ENCODE measurements at places on chromosomes 4 and X.

DNA sequence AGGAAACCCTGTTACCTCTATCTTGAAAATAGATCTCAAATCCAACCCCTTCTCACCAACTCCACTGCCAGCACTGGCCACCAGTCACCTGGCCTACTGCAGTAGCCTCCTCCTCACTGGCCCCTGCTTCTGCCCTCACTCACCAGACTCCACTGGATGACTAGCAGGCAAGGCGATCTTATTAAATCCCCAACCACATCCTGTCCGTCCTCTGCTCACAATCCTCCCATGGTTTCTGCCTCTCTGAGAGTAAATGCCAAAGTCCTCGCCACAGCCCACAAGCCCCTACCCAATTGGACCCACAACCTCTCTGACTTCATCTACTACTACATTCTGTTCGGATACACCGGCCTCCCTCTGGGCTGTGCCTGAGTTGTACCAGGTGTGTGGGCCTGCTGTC is 5.4 kb upstream of the PIM2 start:
- H3K27me3 ChIP-seq, result no peaks in the 10 kb centered on the region
- H3K4me1 ChIP-seq, result no peaks in the 10 kb centered on the region
- no peak for DNase-seq
- no peak overlapping the region for H3K27ac ChIP-seq
- H3K4me3 ChIP-seq, result no peak overlapping the region
- no peaks in the 10 kb centered on the region for H3K36me3 ChIP-seq

DNA sequence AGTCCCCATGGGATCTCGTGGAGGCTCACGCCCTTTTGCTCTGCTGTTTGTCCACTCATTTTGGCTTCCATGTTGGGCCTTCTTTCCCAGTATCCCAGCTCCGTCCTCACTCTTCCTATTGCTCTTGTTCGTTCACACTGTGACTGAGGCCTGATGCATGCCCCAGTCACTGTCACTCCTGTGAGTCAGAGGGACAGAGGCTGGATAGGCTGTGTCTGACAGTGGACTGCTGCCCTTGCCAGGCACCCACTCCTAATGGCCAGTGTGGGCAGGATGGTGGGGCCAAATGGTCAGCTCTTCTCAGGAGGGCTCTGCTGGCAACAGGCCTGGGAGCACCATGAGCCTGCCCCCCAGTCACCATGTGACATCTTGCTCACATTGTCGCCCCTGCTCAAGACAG is 40.0 kb downstream of the HADH start:
- no peaks in the 10 kb centered on the region for H3K27me3 ChIP-seq
- no peak overlapping the region for H3K4me3 ChIP-seq
- no peaks in the 10 kb centered on the region for H3K4me1 ChIP-seq
- H3K27ac ChIP-seq, result no peak overlapping the region

DNA sequence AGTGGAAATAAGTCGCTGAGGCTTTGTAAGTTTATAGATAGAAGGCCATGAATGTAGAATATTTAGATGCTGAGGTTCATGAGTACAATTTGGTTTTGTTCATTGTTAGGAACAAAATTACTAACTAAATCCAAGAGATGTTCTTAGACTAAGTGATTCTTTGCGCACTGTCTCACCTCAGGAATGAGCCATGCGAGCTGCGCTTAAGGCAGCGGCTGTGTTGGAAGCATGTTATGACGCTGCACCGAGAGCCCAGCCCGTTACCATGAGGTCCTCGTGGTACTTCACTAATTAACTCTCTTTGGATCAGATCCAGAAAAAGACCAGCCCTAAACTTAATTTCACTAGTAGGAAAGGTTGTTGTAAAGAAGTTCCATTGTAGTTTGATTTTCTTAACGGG is 166.2 kb downstream of the RAPGEF2 start:
- H3K27me3 ChIP-seq, result no peaks in the 10 kb centered on the region
- H3K4me3 ChIP-seq, result no peak overlapping the region
- DNase-seq, result no peak
- H3K36me3 ChIP-seq, result no peaks in the 10 kb centered on the region
- H3K27ac ChIP-seq, result no peak overlapping the region

DNA sequence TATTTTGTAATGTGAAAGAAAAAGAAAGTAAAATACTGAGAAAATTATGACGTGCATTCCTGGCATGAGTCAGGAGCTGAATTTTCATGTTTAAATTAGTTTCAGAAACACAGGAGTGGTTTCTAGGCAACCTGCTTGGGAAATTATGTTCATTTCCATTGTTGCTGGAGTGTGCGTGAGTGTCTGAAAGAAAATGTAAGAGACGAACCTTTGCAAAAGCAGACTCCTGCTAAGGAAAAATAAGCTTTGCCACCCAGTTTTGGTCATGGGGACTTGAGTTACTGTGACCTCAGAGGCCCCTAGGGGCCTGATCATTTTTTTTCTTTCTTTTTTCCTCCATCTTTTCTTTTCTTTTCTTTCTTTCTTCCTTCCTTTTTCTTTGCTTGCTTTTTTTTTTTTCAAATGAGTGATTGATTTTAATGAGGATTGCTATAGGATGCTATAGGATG is 18.8 kb upstream of the CHRNA9 start:
- no peaks in the 10 kb centered on the region for H3K36me3 ChIP-seq
- peak overlapping the region; percentile 1 for H3K4me3 ChIP-seq
- DNase-seq, result peak; percentile 39
- H3K4me1 ChIP-seq, result peaks cover 1% of the 10 kb centered on the region

- no peaks in the 10 kb centered on the region for H3K36me3 ChIP-seq
- no peak overlapping the region for H3K4me3 ChIP-seq
- DNase-seq, result no peak
- no peaks in the 10 kb centered on the region for H3K4me1 ChIP-seq
- H3K27ac ChIP-seq, result no peak overlapping the region
These were observed 71.1 kb upstream of the PHOX2B start for GRCh38 chr4:41819621-41820020.

- H3K27ac ChIP-seq, result no peak overlapping the region
- no peak for DNase-seq
- H3K4me1 ChIP-seq, result no peaks in the 10 kb centered on the region
- no peaks in the 10 kb centered on the region for H3K36me3 ChIP-seq
These were observed 25.9 kb downstream of the RNF175 start for GRCh38 chr4:153733751-153734448.

DNA sequence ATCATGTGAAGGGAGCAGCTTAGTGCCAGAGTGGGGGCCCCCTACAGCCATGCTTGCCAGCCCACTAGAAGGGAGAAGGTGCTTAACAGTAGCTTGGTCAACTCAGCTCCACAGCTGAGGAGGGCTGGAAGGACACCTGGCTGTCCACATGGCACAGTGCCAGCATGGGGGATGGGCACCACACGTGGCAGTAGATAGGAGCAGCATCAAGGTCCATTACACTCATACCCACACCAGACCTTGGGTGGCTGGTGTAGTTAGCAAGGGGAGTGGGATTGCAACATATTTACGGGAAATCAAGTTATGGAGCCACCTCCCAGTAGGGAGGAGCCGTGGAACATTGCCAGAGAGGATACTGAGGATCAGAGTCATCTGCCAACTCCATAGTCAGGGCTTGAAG is 37.9 kb upstream of the SLC4A4 start:
- DNase-seq, result no peak
- H3K4me1 ChIP-seq, result no peaks in the 10 kb centered on the region
- no peaks in the 10 kb centered on the region for H3K27me3 ChIP-seq

- no peaks in the 10 kb centered on the region for H3K27me3 ChIP-seq
- H3K36me3 ChIP-seq, result no peaks in the 10 kb centered on the region
- H3K4me3 ChIP-seq, result no peak overlapping the region
- H3K27ac ChIP-seq, result no peak overlapping the region
- no peaks in the 10 kb centered on the region for H3K4me1 ChIP-seq
These were observed 19.2 kb upstream of the SPCS3 start for GRCh38 chr4:176300565-176300964.

DNA sequence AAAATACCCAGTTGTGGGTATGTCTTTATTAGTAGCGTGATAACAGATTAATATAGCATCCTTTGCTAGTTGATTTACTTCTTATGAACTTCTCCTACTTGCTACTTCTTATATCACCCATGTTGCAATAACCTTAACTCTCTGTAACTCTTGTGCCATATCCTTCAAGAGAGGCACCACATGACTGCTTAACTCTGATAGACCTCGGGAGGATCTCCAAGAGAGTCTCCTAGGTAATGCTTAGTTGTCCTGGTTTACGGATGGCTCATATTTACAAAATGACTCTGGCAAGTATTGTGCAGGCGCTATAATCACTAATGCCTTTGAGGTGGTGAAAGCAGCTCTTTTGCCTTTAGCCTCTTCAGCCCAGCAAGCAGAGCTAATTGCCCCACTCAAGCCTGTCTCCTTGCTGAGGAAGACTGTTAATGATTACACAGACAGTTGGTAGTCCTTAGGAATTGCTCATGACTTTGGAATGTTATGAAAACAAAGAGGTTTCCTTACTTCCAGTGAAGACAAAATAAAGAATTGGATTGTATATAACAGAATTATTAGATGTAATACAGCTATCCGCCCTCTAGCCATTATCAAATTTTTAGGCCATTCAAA is 1305.8 kb downstream of the PCDH7 start:
- H3K4me1 ChIP-seq, result no peaks in the 10 kb centered on the region
- no peak overlapping the region for H3K27ac ChIP-seq
- no peak overlapping the region for H3K4me3 ChIP-seq
- H3K27me3 ChIP-seq, result no peaks in the 10 kb centered on the region
- no peak for DNase-seq

GRCh38 chr4:88813013-88813412 is 115.4 kb upstream of the NAP1L5 start:
- no peaks in the 10 kb centered on the region for H3K27me3 ChIP-seq
- no peaks in the 10 kb centered on the region for H3K36me3 ChIP-seq
- H3K4me1 ChIP-seq, result peaks cover 8% of the 10 kb centered on the region

DNA sequence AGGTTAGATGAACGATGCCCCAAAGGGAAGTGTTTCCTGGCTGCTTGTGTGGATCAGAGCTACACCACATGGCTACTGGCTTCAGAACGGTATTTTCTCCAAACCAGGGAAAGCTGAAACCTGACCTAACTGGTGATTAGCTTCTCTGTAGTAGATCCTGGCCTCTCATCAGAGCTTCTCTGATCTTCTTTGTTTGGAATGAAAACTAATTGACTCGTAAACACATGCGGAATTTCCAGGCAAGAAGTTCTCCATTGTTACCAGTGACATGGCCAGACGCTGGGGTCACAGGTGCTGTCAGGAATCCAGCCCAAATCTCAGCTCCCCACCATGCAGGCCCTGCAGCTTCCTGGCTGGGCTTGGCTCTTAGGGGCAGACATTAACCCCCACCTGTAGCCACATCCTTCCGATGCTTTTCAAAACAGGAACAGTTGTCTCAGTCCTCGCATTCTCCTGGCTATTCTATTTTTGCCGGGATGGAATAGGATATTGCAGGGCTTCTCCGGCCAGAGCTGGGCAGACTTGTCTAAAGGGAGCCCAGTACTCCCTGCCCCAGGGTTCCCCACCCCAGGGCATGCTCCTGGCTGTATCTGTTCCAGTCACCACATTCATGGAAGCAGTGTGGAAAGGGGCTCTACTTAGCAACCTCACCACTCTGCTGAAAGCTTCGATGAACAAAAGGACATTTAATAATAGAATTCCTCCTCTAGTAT is 305.4 kb upstream of the F9 start:
- H3K4me1 ChIP-seq, result no peaks in the 10 kb centered on the region
- DNase-seq, result no peak
- no peaks in the 10 kb centered on the region for H3K27me3 ChIP-seq

DNA sequence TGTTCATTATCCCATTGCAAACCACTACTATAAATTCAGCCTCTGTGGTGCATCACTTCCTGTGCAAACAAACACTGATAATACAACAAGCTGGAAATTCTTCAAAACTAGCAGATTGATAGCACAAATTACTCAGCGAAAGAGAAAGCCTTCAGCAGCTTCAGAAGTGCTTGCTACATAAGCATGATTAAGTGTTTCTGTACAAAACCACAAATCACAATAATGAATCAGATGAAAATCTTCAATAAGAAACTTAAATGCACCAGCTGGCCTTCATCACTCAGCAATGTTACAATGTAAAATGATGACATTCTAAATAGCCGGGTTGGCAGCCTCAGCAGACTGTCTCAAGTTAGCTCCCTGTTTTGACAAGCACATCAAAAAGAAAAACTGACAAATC is 262.2 kb downstream of the SPOCK3 start:
- no peak overlapping the region for H3K4me3 ChIP-seq
- no peak overlapping the region for H3K27ac ChIP-seq
- H3K36me3 ChIP-seq, result no peaks in the 10 kb centered on the region
- DNase-seq, result no peak
- H3K4me1 ChIP-seq, result no peaks in the 10 kb centered on the region

DNA sequence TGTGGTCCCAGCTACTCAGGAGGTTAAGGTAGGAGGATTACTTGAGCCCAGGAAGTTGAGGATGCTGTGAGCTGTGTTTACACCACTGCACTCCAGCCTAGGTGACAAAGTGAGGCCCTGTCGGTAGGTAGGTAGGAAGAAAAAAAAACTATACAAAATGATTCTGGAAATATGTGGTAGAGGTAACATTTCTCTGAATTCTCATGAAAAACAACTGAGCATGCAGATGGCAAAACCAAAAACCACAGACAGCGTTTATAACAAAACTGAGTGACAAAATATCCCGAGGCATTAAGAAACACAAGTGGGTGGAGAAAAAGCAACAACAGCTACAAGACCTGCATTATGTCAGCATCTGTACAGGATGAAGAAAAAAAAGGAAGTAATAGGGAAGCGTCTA is 211.7 kb downstream of the DLG3 start:
- no peaks in the 10 kb centered on the region for H3K36me3 ChIP-seq
- no peaks in the 10 kb centered on the region for H3K27me3 ChIP-seq
- no peak overlapping the region for H3K4me3 ChIP-seq
- H3K4me1 ChIP-seq, result no peaks in the 10 kb centered on the region
- DNase-seq, result no peak

- H3K27me3 ChIP-seq, result no peaks in the 10 kb centered on the region
- H3K4me1 ChIP-seq, result no peaks in the 10 kb centered on the region
- no peak for DNase-seq
- H3K27ac ChIP-seq, result no peak overlapping the region
- H3K36me3 ChIP-seq, result no peaks in the 10 kb centered on the region
- no peak overlapping the region for H3K4me3 ChIP-seq
These were observed 44.1 kb downstream of the TIGD4 start for GRCh38 chr4:152735396-152735859.

- no peak overlapping the region for H3K4me3 ChIP-seq
- no peak overlapping the region for H3K27ac ChIP-seq
- H3K36me3 ChIP-seq, result no peaks in the 10 kb centered on the region
- DNase-seq, result no peak
These were observed 72.6 kb upstream of the CD99 start for GRCh38 chrX:2618516-2618915.

DNA sequence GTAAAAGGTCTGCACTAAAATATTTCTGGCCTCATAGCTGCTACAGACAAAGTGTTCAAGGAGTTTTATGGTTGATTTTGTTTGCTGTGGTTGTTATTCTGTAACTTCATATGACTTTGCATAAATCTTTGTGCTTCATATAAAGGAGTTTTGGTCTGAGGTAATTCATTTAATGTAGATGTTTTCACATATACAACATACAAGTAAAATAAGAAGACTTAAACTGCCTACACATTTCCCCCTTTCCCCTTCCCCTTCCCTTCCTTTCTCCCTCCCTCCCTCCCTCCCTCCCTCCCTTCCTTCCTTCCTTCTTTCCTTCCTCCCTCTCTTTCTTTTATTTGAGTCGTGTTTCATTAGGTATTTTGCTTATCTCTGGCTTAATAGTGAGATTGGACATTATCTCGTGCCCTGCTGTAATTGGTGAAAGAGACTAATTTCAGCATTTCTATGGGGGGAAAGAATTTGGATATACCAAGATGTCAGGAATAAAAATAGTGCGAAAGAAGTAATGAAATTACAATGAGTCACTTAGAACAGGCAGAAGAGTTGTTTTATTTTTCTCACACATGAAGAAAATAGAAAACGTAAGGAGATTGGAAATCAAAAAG is 144.9 kb upstream of the MAD2L1 start:
- H3K4me1 ChIP-seq, result no peaks in the 10 kb centered on the region
- no peak overlapping the region for H3K4me3 ChIP-seq
- no peaks in the 10 kb centered on the region for H3K36me3 ChIP-seq
- no peak overlapping the region for H3K27ac ChIP-seq
- H3K27me3 ChIP-seq, result no peaks in the 10 kb centered on the region

All from ovary (tissue), 10 donors.